Hepatocyte (in vitro differentiated cells): ENCODE measurements at places on chromosomes 3 and 15.

GRCh38 chr3:143848704-143849103, 436 bp upstream of the SLC9A9 start:
- no peak for DNase-seq

- DNase-seq: no peak
These were observed 730.7 kb downstream of the AGBL1 start for GRCh38 chr15:86810329-86810728.

GRCh38 chr15:25691544-25692430, 171.3 kb downstream of the ATP10A start:
- DNase-seq: peak; percentile 26

DNA sequence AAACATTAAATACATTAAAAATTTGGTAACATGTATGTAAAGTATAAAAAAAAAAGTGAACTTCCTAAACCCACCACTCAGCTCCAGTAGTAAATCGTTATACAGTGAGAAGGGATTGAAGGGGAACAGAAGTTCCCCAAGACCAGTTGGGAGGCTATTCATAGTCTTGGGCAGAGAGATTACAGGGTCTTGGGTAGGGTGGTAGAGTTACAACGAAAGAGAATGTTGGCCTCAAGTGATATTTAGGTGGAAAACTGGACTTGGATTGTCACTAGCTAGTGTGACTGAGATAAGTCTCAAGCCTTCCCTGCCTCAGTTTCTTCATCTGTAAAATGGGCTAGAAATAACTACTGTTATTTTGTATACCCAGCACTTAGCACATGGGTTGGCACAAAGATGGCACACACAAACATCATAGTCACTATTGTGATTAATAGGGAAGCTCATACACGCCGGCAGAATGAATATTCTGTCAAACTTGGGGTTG, 431 bp upstream of the YEATS2 start:
- DNase-seq: no peak

DNA sequence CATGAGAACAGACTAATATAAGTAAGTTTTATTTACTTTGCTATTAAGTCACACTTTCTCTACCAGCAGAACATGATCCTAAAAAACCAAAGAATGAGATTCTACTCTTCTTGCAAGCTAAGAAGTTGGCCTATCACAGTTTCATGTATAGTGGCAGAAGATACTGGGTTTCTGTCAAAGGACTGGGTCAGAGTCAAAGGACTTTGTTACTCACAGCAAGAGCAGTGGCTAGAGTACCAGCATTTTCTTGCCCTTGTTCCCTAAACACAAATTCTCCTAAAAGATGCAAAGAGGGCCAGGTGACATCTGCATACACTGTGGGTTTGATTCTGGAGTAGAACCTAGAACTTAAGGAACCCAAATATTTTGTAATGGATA, 105.2 kb downstream of the CBLB start:
- no peak for DNase-seq

- DNase-seq: no peak
These were observed 96.1 kb upstream of the CTNNB1 start for GRCh38 chr3:41103200-41103599.

DNA sequence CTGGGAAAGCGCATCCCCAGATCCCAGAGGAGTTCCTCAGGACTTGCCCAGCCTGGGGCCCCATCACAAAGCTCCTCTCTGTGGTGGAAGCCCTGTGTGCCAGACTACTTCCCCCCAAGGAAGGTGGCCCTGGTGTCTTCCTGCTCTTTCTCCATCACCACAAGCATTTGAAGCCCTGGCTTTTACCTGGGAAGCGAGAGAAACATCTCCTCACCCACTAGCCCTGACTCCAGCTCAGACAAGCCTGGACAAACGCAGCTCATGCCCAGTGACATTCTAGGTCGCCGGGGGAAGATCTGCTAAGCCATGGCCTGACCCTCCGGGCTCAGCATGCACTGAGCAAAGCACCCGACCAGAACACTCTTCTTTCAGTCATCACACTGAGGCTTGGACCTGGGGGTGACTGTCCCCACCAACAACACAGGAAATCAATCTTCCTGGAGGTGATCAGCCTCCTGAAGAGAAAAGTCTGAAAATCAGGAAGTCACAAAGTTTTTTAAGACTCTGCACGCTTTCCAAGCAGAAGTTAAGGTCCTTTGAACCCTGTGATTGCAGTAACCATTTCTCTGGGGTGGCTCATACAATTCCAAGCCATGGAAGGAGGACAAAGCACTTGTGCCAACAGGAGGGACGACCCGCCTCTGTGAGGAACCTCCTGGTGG, 40.8 kb downstream of the KLHL25 start:
- DNase-seq: no peak

GRCh38 chr3:154334973-154335420, 10.7 kb upstream of the DHX36 start:
- DNase-seq: peak; percentile 50

DNA sequence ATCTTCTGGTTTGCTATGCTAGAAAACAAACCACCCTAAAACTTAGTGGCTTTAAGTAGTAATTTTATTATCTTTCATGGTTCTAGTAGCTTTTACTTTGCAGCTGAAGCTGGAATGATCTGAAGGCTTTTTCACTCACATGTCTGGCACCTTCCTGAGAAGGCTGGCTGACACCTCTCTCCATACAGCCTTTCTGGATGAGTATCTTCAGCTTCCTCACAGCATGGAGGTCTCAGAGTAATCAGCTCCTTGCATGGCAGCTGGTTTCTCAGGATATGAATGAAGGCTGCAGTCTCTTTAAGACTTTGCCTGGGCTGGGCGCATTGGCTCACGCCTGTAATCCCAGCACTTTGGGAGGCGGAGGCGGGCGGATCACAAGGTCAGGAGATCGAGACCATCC, 50.0 kb downstream of the TNIK start:
- DNase-seq: no peak

DNA sequence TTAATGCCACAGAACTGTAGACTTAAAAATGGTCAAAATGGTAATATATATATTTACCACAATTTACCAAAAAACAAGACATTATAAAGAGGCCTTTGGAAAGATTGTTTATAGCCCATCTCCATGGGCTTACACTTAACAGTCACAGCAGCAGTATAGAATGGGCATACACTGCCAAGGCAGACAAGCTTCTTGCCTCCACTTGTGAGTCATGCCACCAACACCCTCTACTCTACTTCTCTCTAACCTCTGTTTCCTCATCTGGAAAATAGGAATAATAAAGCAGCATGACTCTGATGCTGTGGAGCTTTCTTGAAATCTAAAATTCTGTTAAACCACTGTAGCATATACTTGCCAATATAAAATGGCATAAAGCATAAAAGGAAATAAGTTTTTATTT, 14.4 kb upstream of the GPR156 start:
- no peak for DNase-seq

GRCh38 chr15:86624261-86625036, 544.8 kb downstream of the AGBL1 start:
- peak; percentile 86 for DNase-seq

GRCh38 chr3:36677331-36678007, 86.9 kb downstream of the DCLK3 start:
- no peak for DNase-seq

DNA sequence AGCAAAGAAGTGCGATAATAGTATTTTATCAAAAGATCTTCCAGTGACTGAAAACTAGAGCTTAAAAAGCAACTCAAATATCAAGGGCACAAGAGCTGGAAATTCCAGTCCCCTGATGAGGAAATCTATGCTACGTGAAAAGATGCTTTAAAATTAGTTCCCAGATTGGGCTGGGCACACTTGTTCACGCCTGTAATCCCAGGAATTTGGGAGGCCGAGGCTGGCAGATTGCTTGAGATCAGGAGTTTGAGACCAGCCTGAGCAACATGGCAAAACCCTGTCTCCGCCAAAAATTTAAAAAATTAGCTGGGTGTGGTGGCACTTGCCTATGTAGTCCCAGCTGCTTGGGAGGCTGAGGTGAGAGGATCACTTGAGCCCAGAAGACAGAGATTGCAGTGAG, 138.8 kb downstream of the SEMA6D start:
- DNase-seq: no peak

GRCh38 chr3:127714866-127715265, 42.1 kb downstream of the ABTB1 start:
- DNase-seq: no peak

GRCh38 chr3:58052373-58053273, 44.4 kb downstream of the FLNB start:
- DNase-seq: peak; percentile 86

DNA sequence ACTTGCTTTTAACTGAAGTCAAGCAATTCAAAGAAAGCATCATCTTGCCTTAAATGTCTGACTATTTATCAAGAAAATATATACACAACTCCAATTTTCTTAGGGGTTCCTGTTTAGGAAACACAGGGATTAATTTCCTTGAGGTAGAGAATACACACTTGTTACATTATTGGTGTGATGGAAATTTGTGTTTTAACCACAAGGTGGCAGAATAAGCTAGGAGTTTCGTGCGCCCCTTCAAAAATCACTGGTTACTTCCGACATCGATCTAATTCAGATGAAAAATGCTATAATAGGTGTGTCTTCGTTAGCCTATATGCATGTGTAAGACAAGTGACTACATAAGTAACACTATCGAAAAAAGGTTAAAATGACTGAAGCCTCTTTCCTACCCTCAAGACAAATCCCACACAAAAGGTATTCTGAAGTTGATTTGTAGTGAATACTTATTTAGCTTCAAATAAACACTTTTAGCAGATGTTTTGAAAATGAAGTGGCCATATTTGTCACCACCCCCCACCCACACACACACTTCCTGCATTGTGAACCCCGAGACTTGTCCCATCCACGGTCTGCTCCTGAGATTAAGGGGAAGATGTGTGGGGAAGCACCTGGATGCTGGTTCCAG, 246.5 kb downstream of the ROBO1 start:
- peak; percentile 57 for DNase-seq

DNA sequence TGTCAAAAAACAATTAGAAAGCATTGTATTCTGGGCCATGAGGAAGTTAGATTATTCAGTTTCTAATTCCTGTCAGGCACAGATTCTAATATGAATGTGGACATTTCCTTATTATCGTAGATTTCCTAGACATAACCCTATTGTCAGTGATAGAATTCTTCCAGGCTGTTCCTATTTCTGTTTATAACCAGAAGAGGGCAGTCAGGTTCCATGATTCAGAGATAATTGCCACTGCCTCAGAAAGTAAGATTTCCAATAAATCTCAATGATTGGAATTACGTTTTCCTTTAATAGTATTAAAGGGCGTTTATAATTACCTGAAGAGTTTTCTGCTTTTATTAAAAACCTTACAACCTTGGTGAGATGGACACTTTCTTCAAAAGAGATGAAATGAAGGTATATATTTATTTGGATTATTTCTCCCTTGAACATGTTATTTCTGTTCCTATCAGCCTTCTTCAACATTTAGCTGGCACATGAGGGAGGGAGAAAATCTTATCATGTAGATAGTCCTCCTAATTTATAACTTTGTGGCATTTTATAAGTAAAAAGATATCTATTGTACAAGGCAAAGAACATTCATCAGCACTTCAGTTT, 439.2 kb downstream of the MCTP2 start:
- peak; percentile 58 for DNase-seq

GRCh38 chr3:8328967-8329366, 172.7 kb upstream of the LMCD1 start:
- DNase-seq: no peak

DNA sequence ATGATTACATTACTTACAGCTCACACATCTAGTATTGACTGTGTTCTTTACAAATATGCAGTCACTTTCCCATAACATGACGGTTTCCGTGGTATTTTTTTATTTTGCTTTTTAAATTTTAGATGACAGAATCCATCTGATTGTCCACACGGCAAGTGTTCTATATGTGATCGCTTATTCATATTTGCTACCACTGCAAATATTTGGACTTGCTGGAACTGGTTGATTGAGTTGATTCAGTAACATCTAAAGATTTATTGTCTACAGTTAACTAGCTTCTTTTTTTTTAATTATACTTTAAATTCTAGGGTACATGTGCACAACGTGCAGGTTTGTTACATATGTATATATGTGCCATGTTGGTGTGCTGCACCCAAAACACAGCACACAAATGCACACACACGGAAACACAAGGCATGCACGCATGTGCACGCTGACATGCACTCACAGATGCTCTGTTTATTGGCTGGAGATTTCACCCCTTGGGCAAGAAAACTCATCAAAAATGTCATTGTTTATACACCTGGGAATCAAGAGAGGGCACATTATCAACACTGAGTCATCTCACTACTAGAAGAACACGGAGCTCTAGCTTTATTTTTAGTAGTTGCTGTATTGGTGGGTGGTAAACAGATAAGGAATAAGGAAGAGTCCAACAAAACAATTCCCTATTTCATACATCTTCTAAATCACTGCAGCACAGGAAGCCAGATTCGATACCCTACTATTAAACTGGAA, 16.4 kb downstream of the ARRDC4 start:
- DNase-seq: no peak

DNA sequence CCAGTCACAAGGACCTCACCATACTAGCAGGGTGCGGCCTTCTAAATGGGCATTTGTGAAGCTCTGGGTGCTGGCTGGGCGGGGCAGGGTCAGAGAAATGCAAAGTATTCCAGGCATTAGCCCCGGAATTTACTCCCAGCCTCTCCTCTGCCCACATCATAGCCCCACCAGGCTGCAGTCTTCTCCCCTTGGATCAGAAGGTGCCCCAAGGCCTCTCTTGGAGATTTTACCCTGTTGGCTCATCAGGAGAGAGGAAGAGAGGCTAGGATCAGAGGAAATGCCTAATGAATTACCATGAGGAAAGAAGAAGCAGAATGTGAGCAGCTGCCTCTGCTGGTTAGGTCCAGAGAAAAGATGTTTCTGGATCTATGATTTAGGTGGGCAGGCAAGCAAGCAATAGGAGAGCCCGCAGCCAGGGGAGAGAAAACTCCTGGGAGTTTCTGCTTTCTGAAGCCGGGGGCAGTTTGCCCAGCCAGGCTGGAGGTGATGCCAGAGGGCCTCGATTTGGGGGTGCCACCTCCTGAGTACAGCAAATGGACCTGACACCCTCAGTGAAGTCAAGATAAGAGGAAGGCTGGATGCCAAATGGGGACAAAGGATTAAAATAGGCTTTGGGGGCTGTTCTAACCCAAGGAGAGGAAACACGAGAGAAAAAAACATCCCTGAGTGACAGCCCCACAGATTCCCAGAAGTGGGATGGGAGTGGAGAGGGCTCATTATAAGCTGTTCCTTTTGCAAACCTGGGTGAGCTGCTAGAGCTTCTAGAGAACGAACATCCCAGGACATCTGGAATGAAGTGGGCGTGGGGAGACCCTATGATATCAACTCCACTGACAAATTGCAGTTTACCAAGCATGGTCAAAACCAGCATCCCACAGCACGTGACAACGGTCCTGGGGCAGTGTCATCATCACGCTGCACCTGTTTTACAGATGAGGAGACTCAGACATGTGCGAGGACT, 65.4 kb downstream of the BDH1 start:
- DNase-seq: peak; percentile 23

GRCh38 chr15:68812069-68812468, 8.6 kb downstream of the ANP32A start:
- no peak for DNase-seq

DNA sequence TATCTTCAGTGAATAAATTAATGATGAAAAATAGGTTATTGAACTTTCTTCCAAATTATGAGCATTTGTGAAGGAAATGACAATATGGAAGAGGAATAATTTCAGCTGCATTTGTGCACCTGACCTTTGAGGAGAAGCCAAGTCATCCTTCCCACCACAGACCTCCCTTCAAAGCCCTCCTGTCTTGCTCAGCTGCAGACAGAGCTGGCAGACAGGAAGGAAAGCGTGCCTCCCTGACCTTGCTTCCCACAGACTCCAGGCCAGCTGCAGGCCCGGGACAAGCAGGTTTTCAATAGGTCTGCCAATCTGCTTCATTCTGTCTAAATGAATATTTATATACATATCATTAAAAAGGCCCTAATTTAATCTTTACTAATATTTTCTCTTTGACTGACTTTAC, 152.9 kb upstream of the RBMS3 start:
- no peak for DNase-seq
